ENCODE measurements at places on chromosomes 12 and 14. TPM values are rescaled to one million over a fixed set of nuclear protein-coding genes. Genes with fewer than 3 reads are reported as not detected.
A peak's percentile ranks its signal among the peaks of the same experiment; 100 is the strongest.

DNA sequence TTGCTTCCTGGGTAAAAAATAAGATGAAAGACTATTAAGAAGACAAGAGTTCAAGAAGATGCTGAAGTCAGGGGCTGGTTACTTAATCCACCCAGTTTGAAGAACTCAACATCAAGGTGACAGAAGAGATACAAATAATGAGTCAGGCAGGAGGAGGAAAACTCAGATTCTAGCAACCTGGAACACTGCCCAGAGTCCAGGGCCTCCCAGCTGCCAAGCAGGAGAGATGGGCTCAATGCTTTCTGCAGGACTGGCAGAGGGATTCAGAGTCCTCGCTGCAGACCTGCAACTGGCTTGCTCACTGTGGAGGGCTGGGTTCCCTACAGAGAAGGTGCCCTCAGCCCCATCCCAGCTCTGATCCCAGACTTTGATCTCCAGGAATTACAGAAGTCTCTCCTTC, 28.6 kb upstream of the CEBPE start:
- peak; percentile 68 for DNase-seq

- DNase-seq: no peak
These were observed 405.4 kb downstream of the DPF3 start for GRCh38 chr14:72488514-72488913.

GRCh38 chr12:21642707-21643389, 14.8 kb downstream of the LDHB start:
- no peak for DNase-seq

Gene RNASE7
- not detected for total RNA-seq

Gene PMEL
- total RNA-seq: 1.1 TPM

Gene CCDC38
- not detected for total RNA-seq

DNA sequence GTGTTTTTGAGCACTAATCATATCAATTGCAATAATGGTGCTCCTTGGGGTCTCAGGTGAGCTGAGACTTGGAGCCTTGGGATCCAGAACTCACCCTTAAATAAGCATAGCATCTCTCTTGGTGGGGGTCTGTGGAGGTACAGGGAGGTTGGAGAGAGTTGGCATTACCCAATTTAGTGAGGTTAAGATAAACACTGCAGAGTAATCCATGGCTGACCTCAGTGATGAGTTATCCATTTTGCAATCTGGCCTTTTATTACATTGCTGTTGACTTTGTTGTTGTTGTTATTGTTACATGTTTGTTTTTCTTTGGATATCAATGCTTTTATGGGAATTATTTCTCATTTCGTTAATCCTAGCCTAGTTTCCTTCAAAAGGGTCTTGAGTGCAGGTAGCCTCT, 373.3 kb downstream of the NRXN3 start:
- DNase-seq: no peak

DNA sequence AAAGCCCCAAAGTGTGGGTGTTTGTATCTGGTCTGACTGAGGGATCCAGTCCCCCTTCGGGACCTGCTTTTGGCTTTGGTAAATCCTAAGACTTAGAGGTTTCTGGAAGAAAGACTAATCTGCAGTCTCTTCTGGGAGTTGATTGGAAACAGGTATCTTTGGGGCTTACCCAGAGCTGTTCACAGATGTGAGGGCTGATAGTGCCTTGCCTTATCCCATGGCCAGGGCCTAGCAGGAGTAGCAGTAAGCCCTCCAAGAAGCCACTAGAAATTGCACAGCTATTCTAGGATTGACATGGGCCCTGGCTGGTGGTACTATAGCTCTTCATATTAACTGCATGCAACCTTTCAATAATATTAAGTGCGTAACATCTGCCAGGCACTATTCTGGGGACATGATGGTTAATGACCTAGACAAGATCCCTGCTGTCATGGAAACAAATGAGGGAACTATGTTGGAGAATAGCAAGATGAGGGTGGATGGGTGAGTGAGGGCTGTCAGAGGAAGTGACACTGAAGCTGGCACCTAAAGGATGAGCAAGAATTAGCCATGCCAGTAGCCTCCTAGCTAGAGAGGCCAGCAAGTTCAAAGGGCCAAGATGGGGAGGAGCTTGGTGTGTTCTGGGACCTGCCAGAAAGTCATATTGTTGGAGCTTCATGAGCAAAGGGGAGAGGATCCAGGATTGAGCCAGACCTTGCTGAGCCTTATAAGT, 71.7 kb downstream of the CRADD start:
- DNase-seq: no peak

Gene KLHL33
- total RNA-seq: not detected

Gene SLC39A5
- total RNA-seq: 0.71 TPM

DNA sequence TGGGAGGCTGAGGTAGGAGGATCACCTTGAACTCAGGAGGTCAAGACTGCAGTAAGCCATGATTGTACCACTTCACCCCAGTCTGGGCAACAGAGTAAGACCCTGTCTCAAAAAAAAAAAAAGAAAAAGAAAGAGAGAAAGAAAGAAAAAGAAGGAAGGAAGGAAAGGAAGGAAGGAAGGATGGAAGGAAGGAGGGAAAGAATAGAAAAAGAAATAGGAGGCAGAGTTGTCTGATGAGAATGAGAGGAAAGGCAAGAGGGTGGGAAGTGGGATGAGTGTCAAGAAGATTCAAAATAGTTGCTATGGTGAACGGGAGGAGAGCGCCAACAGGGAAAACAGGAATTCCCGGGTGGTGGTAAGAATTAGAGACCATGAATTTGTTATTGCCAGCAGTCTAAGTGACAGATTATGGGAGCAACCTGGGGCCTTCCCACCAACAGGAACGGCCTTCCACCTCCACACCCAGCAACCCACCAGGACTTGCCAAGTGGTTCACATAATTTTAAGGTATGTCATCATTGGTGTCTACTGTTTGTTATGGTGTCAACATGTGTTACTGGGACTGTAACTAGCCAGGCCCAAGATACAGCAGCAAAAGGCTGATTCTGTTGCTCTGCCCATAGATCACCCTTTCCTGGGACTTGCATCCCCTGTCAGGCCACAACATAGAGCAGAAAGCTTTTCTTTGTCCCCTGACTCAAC, 36.1 kb upstream of the C12orf76 start:
- no peak for DNase-seq

GRCh38 chr14:102630405-102630804, 38.0 kb downstream of the RCOR1 start:
- DNase-seq: no peak

DNA sequence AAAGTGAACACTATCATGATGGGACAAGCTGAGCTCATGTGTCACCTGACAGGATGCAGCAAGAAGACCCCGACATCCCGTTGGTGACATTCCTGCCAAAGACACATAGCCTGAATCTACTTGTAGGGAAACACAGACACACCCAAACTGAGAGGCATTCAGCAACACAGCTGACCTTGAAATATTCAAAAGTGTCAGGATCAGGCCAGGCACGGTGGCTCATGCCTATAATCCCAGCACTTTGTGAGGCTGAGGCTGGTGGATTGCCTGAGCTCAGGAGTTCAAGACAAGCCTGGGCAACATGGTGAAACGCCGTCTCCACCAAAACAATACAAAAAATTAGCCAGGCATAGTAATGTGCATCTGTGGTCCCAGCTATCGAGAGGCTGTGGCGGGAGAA, 232.0 kb upstream of the PLXNC1 start:
- DNase-seq: no peak

Gene PROX2
- total RNA-seq: 0.03 TPM

GRCh38 chr12:101968770-101969169, 91.4 kb downstream of the DRAM1 start:
- DNase-seq: peak; percentile 80

- DNase-seq: no peak
These were observed 13.0 kb upstream of the NUDT14 start for GRCh38 chr14:105193916-105194782.

- DNase-seq: no peak
These were observed 11.3 kb upstream of the SNAPC1 start for GRCh38 chr14:61750708-61751474.

GRCh38 chr12:79233341-79233781, 368.8 kb downstream of the SYT1 start:
- DNase-seq: no peak

Gene IL26
- total RNA-seq: not detected

Gene LRCOL1
- total RNA-seq: not detected

GRCh38 chr12:5407034-5407856, 24.7 kb upstream of the NTF3 start:
- no peak for DNase-seq

Gene WNT1
- total RNA-seq: not detected

DNA sequence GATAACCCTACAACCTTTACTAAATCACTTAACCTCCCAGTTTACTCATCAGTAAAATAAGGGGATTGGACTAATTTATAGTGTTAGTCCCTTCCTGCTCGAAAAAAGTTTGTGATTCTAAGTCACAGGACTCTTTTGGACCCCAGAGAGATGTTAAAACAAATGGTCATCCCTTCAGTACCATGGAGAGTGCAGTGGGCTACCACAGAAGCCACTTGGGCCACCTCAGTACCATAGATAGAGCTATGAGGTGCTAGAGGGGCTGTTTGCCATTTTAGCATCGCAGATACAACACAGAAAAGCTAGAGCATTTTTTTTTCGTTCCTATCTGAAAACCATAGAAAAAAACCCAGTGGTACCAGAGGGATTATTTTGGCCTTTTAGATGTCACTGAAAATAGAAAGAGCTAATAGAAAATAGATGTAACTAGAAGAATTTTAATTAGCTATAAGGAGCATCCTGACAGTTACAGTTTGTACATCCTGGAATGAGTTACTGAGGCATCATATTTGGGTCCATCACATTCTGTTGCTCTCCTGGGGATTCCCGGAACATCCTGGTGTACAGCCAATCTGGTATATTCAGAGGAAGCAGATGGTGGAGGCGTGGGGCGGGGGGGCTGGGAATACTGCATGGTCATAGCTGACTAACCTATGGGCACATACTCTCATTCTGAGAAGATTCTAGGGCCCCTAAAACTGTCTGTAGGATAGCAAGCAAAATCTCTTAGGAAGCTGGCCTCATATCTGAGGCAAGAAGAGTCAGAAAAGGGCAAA, 2.8 kb downstream of the ZNF219 start:
- no peak for DNase-seq

DNA sequence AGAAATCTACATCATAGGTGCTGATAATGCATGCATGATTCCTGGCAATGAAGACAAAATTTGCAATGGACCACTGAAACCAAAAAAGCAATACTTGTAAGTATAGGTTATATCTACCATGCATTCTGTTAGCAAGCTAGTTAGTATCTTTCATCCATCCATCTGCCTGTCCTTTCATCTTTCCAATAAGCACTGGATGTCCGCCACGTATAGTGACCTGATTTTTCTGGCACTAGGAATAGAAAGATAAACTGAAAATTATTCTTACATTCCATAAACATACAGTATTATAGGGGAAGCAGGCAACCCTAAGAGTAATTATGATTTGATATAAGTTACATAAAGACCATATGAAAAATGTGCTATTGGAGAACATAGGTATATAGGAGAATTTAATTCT, 87.2 kb upstream of the MYF6 start:
- no peak for DNase-seq

- no peak for DNase-seq
These were observed 772.9 kb downstream of the MED13L start for GRCh38 chr12:115504306-115505290.

DNA sequence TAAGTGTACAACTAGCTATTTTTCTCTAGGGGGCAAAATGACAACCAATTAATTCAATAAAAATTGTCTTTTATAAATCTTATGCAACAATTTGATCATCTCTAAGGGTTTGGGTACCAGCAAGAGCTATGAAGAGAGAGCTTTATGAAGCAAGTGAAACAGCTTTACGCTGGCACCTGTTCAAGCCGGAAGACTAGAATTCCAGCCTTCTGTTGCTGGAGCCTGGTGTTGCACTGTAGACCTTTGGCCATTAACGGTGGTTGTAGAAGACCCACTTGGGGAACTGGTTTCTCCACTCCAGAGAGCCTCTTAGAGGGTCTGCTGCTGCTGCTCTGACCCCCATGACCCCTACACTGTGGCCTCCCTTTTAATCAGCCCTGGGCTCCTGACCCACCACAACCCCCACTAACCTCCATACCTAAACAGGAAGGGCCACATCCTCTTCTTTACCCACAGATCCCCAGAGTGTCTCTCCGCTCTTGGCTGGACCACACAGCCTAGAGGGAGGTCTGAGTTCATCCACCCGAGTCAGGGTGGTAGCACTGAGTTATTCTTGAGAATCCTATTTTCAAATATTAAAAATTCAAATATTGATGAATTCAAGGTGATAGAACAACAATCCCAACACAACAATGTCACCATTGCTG, 54.6 kb upstream of the STON2 start:
- no peak for DNase-seq

Measured in HT1080 (cell line).